Lung microvascular endothelial cell (primary cell): ENCODE measurements at places on chromosomes 3 and 15.

DNA sequence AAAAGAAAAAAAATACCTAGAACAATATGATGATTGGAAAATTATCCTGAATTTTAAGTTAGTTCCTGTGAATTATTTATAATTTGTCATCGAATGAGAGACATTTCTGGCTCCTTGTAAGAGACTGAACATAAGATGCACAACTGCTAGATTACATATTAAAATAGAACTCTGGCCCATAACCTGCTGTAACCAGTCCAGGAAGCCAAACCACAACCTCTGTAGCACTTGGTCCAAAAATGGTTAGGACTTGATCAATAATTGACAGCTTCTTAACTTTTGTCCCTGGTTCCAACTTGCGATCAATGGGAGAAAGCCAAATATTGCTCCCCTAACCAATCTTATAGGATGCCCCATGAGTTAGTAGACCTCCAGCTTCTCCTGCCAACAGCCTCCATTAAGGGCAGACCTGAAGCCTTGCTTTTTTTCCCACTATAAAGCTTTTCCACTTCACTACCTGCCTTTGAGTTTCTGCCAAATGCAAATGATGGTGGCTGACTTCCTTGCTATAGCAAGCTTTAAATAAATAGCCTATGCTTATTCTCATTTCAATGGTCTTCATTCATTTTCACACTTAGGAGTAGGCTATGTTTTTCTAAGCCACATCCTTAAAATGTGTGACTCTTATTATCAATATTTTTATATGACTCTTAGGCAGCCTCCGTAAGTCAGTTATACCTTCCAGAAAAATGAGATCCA lies 224.0 kb upstream of the ARHGEF26 start:
- DNase-seq, result no peak

DNA sequence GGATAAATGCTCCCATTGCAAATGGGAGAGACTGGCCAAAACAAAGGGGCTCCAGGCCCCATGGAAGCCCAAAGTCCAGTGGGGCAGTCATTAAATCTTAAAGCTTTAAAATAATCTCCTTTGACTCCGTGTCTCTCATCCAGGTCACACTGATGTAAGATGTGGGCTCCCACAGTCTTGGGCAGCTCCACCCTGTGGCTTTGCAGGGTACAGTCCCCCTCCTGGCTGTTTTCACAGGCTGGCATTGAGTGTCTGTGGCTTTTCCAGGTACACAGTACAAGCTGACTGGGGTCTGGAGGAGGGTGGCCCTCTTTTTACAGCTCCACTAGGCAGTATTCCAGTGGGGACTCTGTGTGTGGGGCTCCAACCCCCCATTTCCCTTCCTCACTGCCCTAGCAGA lies 45.9 kb downstream of the NIPA2 start:
- DNase-seq, result no peak

GRCh38 chr15:94119298-94119811 lies 112.0 kb upstream of the MCTP2 start:
- DNase-seq, result no peak

DNA sequence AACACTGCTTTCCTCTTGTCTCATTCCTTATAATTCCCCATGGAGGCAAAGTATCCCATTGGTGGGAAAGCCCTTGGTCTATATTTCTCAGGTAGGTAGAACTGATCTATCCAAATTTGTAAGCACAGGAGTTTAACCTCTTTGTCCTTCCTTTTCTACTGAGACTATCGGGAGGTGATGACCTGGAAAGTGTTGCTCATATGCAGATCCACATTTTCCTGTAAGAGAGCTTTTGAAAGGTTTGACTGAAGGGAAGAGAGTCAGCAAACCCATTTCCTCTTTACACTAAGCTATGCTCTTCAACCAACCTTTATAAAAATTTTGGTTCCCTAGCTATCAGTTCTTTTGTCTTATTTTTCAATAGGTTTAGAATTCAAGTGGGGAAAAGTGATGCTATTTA lies 200.7 kb downstream of the TIGIT start:
- peak; percentile 72 for DNase-seq

- no peak for DNase-seq
These were observed 39.5 kb upstream of the C3orf80 start for GRCh38 chr3:160185751-160186150.

GRCh38 chr15:79969146-79969545 lies 1.9 kb downstream of the BCL2A1 start:
- DNase-seq, result no peak

DNA sequence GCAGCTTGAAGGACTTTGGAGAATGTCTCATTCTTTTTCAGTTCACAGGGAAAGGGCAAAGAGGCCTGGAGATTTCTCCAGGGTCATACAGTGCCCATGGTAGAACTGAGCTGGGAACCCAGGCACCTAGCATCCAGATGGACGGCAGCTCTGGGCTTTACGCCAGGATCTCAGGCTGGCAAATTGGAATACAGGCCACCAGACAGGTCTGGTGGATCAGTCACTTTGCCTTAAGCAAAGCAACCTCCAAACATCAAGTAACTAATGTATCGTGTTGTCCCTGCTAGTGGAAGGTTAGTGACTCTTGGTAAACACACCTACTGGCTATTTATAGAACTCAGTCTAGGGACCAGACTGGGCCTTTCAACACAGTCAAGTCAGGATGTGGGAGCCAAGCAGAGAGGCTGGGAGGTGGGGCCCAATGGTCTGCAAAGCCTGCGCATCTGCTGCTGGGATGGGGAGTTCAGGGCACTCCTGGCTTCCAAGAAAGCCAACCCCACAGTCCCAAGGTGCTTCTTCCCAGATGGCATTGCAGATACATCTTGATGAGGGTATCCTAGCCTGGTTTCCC lies 30.2 kb downstream of the RPLP1 start:
- no peak for DNase-seq

- peak; percentile 2 for DNase-seq
These were observed 80.3 kb downstream of the FAIM start for GRCh38 chr3:138688871-138689299.

- no peak for DNase-seq
These were observed 218.6 kb upstream of the LRRFIP2 start for GRCh38 chr3:37392957-37393356.

DNA sequence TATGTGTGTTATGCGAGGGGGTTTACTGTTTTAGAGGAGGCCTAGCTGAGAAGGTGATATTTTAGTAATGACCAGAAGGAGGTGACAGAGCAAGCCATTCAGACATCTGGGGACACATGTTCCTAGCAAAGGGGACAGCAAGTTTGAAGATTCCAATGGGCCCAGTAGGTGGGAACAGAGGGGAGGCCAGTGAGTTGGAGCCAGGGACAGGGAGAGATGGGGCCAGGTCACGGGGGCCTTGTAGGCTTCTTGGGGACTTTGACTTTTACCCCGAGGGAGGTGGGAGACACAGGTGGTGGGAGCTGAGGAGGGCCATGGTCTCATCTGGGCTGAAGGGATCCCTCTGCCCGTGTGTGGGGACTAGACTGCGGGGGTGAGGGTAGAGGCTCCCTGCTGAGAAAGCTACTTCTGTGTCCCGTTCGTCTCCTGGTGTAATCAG lies 72.5 kb downstream of the MGLL start:
- peak; percentile 19 for DNase-seq

DNA sequence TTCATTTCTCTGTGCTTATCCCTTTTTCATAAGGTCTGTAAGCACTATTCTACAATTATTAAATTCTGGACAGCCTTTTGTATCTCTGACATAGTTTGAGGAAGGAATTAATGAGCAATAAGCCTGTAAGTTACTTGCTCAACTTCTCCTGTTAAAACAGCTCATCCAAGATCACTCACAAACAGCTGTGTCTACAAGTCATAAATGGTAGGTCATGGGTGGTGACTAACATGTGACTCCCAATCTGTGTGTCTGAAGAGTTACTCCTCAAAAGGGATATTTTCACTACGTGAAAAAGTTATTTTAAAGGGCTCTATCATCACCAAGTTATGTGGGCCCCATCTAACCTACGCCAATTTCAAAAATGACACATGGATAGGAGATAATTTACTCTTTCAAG lies 145.2 kb upstream of the CBLB start:
- DNase-seq, result peak; percentile 25

DNA sequence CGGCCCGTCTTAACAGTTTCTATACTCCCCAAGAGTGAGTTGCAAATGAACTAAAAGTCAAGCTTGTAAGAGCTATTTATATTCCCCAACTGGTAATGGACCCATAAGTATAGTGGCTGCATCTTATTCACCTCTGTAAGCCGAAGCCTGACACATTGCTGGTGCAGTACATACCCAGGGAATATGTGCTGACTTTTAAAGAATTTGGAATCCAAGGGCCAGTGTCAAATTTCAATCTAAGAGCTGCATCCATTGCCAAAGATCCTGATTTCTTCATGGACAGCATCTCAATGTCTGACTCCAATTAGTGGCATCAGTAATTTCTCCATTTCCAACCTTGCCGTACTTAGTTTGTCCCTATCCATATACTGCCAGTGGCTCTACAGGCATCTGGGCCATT lies 42.0 kb downstream of the FRMD4B start:
- no peak for DNase-seq

DNA sequence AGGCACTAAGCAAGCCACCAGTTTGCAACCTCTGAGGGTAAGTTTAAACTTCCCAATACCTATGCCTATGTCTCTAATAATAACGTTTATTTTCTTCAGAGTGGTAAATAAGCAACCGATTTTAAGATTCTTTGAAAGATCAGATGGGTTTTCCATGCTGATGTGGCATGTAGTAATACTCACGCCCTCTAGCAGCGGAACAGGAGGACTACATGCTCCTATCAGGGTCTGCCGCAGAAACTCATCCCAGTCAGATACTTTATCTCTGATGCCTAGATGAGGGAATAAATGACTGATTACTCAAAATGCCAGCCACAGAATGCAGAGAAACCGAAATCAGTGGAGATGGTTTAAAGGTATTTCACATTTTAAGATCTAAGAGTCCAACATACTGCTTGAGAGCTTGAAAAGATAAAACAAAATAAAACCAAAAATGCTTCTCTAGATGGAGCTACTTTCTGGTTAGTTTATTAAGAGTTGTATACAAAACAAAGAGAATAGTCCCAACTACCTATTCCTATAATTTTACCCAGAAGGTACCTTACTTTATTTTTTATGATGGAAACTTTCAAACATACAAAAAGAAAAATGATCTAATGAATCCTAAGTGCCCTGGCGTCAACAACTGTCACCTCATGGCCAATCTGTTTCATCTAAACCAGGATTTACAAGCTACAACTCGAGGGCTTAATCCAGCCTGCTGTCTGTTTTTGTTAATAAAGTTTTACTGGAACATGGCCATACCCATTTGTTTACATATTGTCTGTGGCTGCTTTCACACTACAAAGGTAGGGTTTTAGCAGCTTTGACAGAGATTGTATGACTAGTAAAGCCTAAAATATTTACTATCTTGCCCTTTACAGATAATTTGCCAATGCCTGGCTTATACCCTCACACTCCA lies 37.5 kb upstream of the STIMATE start:
- peak; percentile 73 for DNase-seq

- DNase-seq, result no peak
These were observed 101.5 kb upstream of the ASB14 start for GRCh38 chr3:57393977-57394376.

DNA sequence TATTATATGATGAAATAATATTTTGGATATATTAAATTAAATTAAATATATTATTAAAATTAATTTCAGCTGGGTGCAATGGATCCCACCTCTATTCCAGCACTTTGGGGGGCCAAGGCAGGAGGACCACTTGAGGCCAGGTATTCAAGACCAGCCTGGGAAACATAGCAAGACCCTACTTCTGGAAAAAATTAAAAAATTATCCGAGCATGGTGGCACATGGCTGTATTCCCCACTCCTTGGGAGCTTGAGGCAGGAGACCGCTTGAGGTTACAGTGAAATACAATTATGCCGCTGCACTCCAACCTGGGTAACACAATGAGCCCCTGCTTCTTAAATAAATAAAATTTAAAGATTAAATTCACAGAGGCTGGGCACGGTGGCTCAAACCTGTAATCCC lies 61.4 kb downstream of the SH3BP5 start:
- no peak for DNase-seq

DNA sequence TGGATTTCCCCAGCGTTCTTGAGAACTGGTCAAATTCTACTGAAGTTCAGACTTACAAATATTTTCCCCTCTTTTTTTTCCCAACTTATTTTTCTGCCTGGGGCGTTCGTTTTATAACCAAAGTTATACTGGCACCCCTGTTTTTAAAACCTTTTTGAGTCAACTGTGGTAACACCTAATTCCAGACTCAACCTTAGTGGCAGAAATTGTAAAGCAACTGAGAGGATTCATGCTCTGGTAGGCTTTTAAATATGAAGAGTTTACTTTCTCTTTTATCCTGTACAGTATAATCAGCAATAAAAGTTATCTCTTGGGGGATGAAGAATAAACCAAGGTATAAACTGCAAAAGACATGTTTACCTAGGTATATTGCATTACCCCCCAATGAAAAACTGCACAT lies 2.3 kb downstream of the IL5RA start:
- no peak for DNase-seq

- no peak for DNase-seq
These were observed 609.2 kb upstream of the ZNF385D start for GRCh38 chr3:22360164-22360563.

DNA sequence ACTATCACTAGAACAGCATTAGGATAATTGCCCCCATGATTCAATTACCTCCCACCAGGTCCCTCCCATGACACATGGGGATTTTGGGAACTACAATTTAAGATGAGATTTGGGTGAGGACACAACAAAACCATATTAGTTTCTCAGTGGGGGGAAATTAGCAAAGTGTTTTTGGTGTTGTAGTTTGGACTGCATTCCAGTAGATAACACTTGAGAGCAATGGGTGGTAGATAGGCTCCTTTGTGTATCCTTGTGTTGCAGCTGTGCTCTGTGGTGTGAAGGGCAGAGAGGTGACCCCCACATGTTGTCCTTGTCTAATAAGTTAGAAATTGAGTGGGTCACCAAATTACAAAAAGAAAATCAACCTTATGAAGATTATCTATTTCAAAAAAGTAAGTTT lies 223.8 kb downstream of the SATB1 start:
- no peak for DNase-seq

DNA sequence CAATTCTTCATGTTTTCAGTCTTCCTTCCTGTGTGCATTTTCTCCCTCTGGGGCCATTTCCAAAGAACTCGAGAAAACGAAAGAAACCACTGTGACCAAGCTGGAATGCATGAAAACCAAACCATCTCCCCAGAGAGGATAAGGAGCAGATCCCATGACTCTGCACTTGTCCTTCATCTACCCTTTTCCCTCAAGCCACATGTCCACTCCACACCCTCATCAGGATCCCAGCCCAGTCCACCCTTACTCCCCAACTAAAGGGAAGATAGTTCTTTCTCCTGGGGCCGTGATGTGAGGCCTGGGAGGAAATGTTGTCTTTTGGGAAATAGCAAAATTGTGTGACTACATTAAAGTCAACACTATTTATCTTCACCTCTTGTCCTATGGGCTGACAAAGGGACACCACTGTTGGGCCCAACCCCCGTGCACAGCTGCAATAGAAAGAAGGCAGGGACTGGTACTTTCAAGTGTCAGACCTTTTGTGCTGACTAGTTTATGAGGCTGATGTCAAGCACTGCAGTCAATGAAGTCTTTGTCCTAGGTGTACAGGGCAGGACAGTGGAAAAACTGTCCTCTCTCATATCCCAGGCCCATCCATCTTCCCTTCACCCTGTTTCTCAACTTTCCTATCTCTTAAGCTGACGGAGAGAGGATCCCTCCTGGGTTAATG lies 487.1 kb upstream of the NR2F2 start:
- no peak for DNase-seq

GRCh38 chr3:34533451-34533850 lies 735.0 kb downstream of the PDCD6IP start:
- DNase-seq, result no peak

- no peak for DNase-seq
These were observed 347.8 kb downstream of the MFSD1 start for GRCh38 chr3:159149633-159150032.

- DNase-seq, result no peak
These were observed 160.8 kb downstream of the ALCAM start for GRCh38 chr3:105527535-105527934.
